NCI-H1092 (cell line): ENCODE measurements at places on chromosomes 13 and 19.
A peak's percentile ranks its signal among the peaks of the same experiment; 100 is the strongest.

GRCh38 chr19:16829010-16829821 lies at the start of gene SIN3B:
Gene SIN3B, plus strand, starts transcription at chr19:16829398. Its CDS starts 23 bp downstream, at chr19:16829421.
- DNase-seq, result peak; percentile 79

DNA sequence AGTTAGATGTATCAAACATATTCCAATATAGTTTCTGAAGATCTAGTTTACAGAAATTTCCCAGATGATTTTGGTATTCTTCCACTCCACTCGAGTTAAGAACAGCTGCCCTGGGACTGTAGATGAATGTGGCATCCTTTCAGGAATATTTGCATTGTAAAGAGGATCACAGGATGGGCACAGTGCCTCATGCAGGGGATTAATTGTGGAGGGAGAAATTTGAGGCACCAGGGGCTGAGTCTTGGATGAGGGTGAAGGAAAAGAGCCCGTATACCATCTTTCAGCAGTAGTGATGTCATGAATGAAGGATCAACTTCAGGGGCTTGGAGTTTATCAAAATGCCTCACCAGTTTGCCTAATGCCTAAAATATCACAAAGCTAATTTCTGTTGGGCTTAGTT lies 4.0 kb upstream of the PDS5B start:
- DNase-seq, result no peak

GRCh38 chr19:4181053-4181508 lies 1.3 kb downstream of the SIRT6 start:
- DNase-seq, result no peak

DNA sequence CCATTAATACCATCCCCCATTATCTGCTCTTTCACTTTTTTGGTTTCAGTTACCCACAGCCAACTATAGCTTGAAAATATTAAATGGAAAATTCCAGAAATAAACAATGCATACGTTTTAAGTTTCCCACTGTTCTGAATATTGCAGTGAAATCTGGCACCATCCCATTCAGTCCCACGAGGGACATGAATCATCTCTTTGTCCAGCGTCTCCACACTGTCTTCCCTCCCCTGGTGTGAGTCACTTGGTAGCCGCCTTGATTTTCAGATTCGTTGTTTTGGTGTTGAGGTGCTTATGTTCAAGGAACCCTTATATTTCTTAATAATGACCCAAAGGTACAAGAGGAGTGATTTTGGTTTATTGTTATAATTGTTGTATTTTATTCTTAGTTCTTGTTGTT lies 246.1 kb downstream of the DCT start:
- no peak for DNase-seq

- no peak for DNase-seq
Observed at GRCh38 chr19:47713046-47714021, at the start of gene EHD2. Gene EHD2, plus strand, starts transcription at chr19:47713422. Its CDS starts 3,191 bp downstream, at chr19:47716613.

GRCh38 chr19:2413159-2413558 lies 14.2 kb downstream of the TIMM13 start:
- no peak for DNase-seq

DNA sequence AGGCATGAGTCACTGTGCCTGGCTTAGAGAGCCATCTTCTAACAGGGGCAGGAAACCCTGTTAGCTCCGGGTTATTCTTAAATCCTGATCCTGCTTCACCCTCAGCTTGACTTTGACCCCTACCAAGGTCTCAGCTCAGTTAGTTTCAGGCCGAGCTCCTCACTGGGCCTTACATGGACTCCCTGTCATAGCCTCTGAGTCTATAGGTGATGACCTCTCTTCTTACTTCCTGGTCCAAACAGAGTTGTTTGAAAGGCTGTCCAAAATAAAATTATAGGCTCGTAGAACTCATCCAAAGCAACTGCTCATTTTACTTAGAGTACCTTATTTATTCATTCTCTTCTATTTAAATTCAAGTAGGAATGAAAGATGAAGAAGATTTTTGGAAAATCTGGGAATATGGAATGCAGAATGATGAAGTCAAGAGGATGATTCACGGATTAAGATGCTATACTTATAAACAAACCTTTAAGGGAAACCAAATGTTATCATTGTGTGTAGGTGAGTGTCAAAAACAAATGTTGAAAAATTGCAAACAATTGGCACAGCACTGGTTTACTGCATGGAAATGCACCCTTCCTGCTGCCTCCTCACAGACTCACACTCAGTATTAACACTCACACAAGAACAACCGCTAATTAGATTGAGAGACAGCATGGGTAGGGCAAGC lies 174.1 kb downstream of the RGCC start:
- DNase-seq, result no peak

DNA sequence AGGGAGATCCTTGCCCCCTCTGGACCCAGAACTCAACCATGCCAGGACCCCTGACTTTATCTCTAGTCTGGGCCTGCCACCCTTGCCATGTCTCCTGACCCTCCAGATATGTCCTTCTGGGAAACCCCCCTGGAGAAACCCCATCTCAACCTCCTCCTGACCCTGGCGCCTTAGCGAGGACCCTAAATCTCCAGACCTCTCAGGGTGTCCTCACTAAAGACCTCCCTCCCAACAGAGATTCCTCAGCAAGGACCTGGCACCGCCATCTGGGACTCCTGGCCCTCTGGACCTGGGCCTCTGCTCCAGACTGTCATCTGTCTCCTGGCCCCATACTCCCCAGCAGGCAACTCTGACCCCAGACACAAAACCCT lies 1.3 kb downstream of the KCNK6 start:
- DNase-seq, result no peak

DNA sequence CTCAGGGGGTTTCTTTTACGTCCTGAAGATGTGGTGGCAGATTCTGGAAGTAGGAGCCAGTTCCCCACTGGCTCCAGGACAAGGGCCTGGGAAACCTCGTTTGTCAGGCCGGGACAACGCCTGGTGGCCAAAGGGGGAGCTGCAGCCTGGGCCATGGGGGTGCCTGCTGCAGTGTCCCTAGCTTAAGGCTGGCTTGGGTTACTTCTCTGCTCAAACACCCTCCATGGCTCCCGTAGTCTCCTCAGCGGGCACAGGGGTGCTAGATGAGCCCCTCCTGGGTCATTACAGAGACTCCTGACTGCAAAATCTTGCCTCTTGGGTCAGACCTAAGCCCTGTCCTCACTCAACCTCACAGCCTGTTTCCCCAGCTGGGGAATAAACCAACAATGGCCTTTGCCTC lies 14.7 kb downstream of the CILP2 start:
- DNase-seq, result no peak

GRCh38 chr19:48169939-48170803 lies at the start of the genes LIG1 and ZSWIM9:
Gene LIG1, minus strand, starts transcription at chr19:48170344. Its CDS starts 4,778 bp downstream, at chr19:48165566.
Gene ZSWIM9, plus strand, starts transcription at chr19:48170680. Its CDS starts 1,123 bp downstream, at chr19:48171803.
- peak; percentile 91 for DNase-seq

GRCh38 chr13:97030705-97031452 lies 36.6 kb upstream of the OXGR1 start:
- DNase-seq, result peak; percentile 27

- no peak for DNase-seq
Observed at GRCh38 chr19:42066075-42066754, 3.8 kb downstream of the GRIK5 start.

GRCh38 chr19:10320602-10321416 lies 5.0 kb upstream of the FDX2 start:
- no peak for DNase-seq
